Stimulated activated memory B cell treated with anti-CD40 and anti-IgM and Interleukin-4, amounts not matched to agents 10 μg/mL and 1 μg/mL and 100 μg/mL, for 72 hours (primary cell): ENCODE measurements at places on chromosomes 2 and 18.

DNA sequence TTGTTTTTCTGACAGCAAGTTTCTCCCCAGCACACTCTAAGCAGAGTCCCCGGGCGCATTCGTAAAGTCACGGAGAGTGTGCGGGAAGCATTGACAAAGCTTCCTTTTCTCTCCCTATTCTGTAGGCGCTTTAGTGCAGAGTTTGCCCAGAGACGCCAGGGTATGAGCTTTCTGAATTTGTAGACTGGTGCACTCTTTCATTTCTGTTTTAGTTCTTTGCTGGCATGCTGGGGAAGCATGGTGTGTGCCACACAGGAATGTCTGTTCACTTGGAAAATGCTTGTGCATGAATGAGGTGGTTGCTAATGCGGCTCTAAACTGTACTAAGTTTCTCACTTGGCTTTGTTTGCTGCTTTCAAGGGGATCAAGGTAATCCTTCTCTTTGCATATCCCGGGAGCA, 102.6 kb downstream of the RTN4 start:
- ATAC-seq = no peak

DNA sequence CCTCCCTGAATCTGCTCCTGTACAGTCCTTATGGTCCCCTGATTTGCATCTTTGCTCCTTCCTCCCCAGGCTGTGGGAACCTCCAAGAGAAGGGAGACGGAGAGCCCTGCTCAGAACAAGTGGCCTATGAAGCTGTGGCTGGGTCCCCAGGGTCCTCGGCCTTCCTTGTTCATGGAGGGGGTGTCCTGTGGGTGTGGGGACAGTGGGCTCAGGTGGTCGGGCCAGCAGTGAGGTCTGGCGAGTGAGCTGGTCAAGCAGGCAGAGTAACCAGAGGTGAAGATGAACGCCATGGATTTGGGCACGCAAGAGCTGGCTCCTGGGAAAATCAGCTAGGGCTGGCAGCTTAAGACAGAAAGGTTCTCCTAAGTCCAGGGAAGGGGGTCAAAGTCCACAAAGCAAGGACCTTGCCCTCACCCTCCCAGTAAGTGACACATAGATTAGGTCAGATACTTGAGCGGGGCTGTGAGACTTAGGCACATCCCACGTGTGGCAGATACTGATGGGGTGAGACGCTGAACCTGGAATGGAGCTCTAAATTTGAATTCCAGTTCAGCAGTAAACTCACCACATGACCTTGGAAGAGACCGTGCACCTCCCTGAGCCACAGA, 24.8 kb downstream of the GNLY start:
- no peak for ATAC-seq

- ATAC-seq = no peak
These were observed 118.7 kb downstream of the CDH7 start for GRCh38 chr18:65869527-65869926.

DNA sequence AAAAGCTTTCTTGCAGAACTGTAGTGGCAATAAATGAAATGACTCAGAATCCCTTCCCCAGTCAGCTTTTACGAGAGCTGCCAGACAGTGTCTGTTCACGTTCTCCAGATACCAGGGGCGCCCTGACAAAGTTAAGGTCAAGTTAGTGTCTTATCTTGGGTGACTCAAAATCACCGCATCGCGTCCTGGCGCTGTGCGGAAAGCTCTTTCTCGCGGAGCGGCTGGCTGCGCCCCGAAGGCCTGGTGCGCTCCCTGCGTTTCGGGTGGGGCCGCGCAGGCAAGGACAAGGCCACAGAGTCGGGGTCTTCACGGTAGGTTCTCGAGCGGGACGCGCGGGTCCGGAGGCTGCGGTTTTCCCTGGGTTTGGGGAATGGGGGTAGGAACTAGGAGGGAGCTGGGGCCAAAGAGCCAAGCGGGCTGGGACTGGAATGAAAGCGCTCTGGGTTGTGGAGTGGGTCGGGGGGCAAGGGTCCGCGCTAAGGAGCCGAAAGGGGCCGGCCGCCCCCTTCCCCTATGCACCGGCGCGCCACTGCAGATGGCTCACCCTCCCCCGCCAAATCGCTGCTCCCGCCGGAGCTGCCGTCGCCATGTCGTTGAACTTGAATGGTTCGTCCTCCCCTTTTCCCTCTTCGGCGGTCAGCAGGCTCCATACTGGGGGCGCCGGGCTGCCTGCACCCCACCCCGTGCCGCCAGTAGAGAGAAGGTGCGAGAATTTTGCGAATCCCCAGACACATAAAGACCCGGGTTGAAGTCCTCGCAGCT, 2.6 kb upstream of the HOXD11 start:
- ATAC-seq = no peak

- no peak for ATAC-seq
These were observed 158.3 kb downstream of the GLI2 start for GRCh38 chr2:120893811-120894584.

GRCh38 chr2:85547089-85547858, 8.3 kb downstream of the MAT2A start:
- no peak for ATAC-seq

DNA sequence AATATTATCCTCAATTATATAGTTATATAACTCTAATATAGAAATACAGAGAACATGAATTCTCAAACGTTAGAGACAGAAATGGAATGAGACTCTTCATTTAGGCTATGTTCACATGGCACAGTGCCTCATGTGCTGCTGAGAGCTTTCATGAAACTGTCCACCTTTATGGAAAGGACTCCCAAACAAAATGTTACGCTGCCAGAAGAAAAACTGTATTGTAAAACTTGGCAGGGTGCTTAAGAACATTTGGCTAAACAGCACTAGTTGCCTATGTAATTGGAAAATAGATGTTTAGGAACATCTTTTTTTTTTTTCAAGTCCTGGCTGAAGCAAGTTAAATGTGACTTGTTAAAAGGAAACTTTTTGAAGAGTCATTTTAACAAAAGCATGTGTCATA, 396.0 kb downstream of the ERBB4 start:
- no peak for ATAC-seq

GRCh38 chr2:150626934-150627411, 139.5 kb upstream of the RND3 start:
- no peak for ATAC-seq

DNA sequence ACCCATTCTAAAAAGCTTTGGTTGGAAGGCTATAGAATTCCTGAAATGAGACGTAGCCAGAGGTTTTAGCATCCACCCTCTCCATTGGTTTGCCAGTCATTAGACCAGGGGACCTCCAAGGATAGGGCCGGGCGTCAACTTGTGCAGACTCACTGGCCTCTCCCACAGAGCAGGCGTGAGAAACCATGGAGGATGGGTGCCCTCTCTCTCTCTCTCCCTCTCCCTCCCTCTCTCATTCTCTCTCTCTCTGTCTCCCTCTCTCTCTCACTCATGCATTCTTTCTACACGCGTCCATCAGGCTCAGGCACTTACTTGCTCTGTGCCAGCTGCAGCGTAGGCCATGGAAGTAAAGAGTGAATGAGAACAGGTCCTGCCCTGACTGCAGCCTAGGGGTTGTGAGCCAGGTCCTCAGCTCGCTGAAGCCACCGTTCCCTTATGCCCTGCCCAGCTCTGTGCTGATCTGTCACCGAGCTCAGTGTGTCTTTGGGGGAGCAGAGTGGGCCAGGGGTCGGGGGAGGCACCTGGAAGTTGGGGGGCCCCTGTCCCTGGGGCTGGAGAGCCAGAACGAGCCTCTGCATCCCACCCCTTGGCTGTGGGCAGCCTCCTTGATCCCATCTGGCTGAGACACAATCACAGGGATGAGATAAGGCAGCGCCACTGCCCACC, 304.4 kb upstream of the HS6ST1 start:
- ATAC-seq = no peak

- ATAC-seq = no peak
These were observed 199.9 kb downstream of the HDAC4 start for GRCh38 chr2:239200646-239201530.

DNA sequence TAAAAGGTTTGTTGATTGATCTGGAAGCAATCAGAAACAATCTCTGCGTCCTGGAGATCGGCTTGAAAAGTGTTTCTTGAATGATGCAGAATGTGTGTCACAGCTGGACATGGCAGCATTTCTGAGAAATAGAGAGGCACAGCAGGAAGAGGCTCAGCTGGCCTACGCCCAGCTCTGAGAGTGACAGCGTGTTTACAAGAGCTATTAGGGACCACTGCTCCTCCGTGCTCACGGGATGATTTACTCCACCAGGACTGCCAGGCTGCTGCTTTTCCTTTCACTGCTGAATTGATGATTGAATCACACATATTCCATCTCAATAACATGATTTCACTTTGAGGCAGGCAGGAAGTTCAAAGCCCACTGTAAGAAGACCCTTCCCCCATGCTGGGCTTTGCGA, 62.8 kb downstream of the GALNT14 start:
- no peak for ATAC-seq

- no peak for ATAC-seq
These were observed 203.9 kb downstream of the C1D start for GRCh38 chr2:67858886-67859285.

- ATAC-seq = no peak
These were observed 4.1 kb downstream of the ATG9A start for GRCh38 chr2:219225350-219225749.
